ENCODE measurements at places on chromosomes 2 and 18. TPM values are rescaled to one million over a fixed set of nuclear protein-coding genes. Genes with fewer than 3 reads are reported as not detected.
A peak's percentile ranks its signal among the peaks of the same experiment; 100 is the strongest.

Gene GTF2A1L
- not detected for total RNA-seq

DNA sequence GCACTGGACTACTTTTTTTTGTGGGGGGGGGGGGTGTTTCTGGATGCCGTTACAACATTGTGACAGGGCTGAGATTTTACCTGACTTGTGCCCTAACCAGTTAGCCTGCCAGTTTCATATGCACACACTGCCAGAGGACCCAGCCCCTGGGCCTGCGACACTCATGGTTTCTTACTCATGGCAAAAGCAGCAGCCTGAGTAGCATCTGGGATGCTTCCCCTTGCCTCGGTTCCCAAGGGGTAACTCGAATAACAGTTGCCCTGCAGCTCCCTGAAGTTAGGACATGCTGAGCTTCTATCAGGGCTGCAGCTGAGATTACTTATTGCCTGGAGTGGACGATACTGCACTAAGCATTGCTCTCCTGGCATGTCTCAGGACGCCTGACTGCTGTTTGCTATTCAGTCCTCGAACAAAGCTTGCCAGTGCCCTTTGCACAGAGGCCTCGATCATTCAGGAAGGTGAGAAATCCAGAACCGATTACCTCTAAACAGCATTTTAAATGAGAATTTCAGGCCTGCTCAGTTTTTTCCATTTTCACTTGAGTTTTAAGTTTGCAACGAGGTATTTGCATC lies 47.9 kb downstream of the TRPM8 start:
- DNase-seq = no peak

DNA sequence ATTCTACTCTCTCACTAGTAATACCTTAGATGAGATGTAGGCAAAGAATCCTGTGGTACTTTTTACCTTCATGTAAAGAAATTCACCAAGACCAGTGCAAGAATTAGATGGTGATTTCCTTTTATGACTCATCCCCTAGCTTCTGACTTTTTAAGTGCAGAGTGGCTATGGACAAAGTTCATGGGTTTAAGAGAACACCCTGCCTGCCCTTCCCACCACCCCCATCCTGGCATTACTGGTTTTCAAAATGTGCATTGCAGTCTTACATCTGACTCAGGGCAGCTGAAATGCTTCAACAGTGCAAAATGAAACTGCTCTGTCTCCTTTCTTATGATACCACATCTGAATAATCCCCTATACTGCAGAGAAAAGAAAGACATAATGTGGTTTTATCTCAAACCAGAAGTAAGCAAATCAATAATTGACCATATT lies 22.6 kb downstream of the MAIP1 start:
- DNase-seq = peak; percentile 12

DNA sequence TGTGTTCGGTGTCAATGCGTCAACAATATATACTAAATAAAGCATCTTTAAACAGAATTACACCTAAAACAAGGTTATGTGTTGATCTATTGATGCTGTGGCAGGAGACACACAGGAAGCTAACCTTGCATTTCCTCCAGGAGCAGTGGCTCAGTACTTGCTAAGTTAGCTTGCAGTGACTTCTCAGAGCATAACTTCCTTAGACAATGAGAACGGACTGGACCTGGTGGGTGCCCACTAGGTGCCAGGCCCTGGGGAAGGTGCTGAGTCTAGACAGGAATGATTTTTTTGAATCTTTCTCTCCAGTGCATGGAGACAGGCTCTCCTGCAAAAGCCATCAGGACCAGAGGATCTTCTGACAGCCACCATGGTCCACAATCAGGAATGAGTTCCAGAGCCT lies 73.8 kb upstream of the MGAT4A start:
- DNase-seq = no peak

DNA sequence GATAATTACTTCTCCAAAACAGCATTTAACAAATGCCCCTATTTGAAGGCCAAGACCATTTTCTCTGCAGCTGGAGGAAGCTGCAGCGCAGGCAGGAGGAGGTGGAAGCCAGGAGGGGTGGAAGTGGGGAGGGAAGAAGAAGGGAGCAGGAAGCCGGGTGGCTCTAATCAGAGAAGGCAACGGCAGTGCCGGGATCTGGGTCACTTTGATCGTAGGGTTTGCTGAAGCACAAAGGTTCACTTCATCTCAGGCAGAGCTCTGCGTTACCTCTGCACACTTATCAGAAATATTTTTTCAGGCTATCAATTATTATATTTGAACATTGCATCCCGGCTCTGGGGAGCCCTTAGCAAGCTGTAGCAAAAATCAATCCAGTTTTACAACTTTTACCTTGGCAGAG lies 315.8 kb upstream of the POU3F3 start:
- DNase-seq = no peak

DNA sequence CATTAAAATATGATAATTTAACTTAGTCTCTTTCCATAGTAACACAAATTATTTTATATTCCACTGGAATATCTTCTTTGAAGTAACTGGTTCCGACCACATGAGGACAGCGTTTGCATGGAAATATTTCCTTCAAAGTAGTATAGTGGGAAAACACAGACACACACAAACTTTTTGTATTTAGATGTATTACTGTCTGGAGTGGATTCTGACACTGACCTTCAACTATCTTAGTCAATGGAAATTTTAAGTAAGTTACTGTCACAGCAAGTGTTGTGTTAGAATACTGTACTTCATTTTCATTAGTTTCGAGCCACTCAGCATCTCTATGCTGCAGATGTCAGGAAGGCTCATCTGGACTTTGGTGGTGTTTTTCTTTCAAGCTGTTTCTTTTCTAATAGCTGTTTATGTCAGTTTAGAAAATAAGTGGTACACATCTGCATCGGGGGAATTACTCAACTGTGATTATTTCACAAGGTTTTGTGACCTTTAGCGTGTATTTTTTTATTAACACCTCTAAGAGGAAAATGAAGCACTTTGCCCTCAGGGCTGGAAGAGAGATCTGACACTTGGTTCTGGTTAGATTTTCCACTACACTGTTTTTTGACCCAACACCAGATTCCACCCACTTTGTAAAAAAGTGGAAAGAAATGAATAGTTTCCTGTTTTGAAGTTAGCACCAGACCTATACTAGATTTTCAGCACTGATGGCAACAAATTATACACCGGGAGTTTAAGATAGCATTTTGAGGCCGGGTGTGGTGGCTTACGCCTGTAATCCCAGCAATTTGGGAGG lies 18.9 kb upstream of the THOC1 start:
- no peak for DNase-seq

- no peak for DNase-seq
Observed at GRCh38 chr2:215879977-215880940, 133.1 kb downstream of the MREG start.

DNA sequence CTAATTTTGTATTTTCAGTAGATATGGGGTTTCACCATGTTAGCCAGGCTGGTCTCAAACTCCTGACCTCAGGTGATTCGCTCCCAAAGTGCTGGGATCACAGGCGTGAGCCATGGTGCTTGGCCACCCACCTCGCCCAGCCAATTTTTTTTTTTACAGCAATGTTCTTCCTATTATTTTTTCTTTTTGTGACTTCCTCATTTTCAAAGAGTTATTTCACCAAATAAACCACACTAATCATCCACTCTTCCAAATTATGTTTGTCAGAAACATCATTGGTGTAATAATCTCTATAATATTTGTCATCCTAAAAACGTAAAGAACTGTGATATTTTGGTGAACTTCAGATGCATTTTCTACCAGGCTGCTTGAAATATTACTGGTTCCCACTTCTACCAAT lies 16.3 kb upstream of the PDCL3 start:
- DNase-seq = no peak

- no peak for DNase-seq
Observed at GRCh38 chr2:729376-729861, 52.2 kb upstream of the TMEM18 start.

Gene GMCL1
- 24.9 TPM for total RNA-seq

GRCh38 chr2:18425210-18425703 lies 135.2 kb downstream of the RDH14 start:
- no peak for DNase-seq

Gene LGALSL
- total RNA-seq = 1.2 TPM

- no peak for DNase-seq
Observed at GRCh38 chr2:66041902-66042657, 392.8 kb upstream of the MEIS1 start.

Gene DNER
- total RNA-seq = not detected

DNA sequence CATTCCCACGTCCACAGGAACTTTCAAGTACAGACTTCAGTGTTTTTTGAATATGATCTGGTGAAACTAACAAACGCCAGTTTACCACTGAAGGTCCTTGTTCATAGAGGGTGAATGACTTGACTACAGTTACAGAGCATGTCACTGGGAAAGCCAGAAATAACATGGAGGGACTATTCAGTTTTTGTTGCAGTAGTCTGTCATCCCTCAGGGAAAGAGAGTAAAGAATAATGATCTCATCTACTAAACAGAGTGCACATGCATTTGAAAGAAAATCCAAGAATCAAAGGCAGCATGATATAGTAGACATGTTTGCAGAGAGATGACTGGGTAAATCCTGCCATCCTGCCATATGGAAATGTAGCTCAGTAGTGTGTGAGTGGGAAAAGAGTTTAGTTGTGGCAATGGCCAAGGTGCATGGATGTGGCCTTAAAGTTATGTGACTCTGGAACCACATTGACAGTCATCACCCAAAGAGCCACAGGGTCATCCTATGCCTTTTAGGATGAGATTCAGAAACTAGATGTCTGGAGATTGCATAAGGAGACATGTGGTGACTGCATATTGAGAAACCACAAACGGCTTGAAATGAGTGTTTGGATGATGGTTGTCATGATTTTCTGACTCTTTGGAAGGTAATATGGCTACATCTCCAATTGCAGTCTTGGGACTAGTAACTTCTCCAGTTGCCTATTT lies 125.3 kb upstream of the ZEB2 start:
- no peak for DNase-seq

DNA sequence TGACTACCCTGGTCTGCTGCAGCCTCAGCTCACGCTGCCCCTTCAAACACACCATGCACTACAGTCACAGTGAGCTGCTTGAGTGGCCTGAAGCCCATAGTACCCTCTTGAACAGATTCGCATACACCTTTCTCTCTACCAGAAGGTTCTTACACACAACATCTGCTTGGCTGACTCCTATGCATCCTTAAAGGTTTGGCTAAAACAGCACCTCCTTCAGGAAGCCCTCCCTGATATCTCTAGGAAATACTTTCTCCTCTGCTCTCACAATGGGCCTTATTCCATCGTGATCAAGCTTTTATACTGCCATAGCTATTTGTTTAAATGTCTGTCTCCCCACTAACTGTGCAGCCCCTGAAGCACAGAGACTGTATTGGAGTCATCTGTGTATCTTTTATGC lies 31.5 kb downstream of the TGFBRAP1 start:
- no peak for DNase-seq

Gene STPG4
- total RNA-seq = 0.44 TPM

- no peak for DNase-seq
Observed at GRCh38 chr18:77749089-77749488, 499.4 kb downstream of the GALR1 start.

Measured in activated CD4-positive, alpha-beta T cell treated with anti-CD3 and anti-CD28 coated beads, Interleukin-2, amount 10 ng/mL, durations not matched to agents 7 days and 5 days (primary cell).